K562 (cell line): ENCODE measurements at places on chromosomes 5 and 9. TPM values are rescaled to one million over a fixed set of nuclear protein-coding genes. Genes with fewer than 3 reads are reported as not detected.
A peak's percentile ranks its signal among the peaks of the same experiment; 100 is the strongest.

Gene C5orf46
- polyA plus RNA-seq, result not detected in 2 replicates

DNA sequence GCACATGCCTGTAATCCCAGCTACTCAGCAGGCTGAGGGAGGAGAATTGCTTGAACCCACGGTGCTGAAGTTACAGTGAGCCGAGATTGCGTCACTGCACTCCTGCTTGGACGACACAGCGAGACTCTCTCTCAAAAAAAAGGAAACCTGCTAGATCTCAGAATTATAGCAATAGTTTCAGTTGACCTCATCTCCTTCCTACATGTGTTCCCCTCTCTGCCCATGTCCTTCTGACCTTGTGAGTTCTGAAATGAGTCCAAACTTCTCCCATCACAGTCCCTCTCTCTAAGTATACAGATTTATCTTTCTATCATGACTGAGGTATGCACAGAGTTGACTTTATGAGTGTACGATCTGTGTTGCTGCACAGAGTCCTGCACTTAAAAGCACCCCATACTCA, 44.6 kb upstream of the SHOC1 start:
- DNase-seq, result no peak

Gene SLC34A1
- not detected in 2 replicates for polyA plus RNA-seq

DNA sequence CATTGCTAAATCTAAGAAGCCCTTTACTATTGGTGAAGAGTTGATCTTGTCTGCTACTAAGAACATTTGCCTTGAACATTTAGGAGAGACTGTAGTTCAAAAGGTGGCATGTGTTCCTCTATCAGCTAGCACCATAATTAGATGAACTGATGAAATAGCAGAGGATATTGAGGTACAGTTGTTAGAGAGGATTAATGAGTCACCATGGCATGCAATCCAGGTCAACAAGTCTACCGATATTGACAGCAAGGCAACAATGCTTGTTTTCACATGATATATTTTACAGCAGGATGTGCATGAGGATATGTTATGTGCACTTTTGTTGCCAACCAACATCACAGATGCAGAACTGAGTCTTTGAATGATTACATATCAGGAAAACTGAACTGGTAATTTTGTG, 134.3 kb upstream of the CDH9 start:
- no peak for DNase-seq

DNA sequence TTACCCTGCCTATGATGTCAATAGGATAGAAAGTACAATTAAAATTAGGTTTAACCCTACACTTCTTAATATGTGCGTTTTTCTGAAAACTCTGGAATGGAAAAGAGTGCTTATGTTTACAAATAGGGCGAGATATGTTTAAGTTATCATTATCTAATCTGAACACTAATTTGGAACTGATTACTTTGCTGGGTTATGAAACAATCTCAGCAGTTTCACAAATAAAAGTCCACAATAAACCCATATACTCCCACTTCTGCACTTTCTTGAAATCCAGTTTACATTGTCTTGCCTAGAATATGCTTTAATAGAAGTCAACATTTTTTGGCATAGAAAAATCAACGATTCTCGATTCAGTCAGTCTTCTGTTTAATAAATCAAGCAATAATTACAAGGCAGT, 236.3 kb downstream of the NFIB start:
- no peak for DNase-seq

Gene ZNG1A
- polyA plus RNA-seq, result 34.9 and 42.9 TPM in 2 replicates

Gene CCL19
- polyA plus RNA-seq, result not detected in 2 replicates

GRCh38 chr9:128203707-128204551, 750 bp downstream of the DNM1 start:
- DNase-seq, result peak; percentile 91

DNA sequence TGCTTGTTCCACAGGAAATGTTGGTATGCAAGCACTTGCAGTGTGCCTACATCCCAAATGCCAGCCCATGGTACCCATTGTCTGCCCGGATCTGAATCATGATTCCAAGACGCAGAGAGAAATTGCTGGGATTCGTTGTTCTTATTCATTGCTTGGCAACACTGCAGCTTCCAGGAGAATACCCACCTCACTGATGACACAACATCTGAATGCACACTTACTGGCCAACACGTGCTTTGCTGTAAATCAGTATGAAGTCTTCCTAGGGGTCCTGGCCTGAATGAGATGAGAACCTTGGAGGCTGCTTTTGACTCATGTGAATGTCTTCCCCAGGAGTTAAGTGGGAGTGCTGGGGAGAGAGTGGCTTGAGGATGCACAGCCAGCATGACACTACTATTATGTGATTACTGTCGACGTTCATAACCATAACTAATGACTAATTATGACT, 11.6 kb downstream of the SRD5A1 start:
- no peak for DNase-seq

- no peak for DNase-seq
Measured at GRCh38 chr5:132182359-132183040, 45.2 kb downstream of the P4HA2 start.

- DNase-seq, result peak; percentile 47
Measured at GRCh38 chr9:19409401-19410194, 789 bp downstream of the ACER2 start.

- DNase-seq, result no peak
Measured at GRCh38 chr5:131104169-131104808, 60.8 kb downstream of the HINT1 start.

- DNase-seq, result peak; percentile 47
Measured at GRCh38 chr5:2710910-2711309, 40.6 kb downstream of the IRX2 start.

- DNase-seq, result no peak
Measured at GRCh38 chr9:34520505-34521385, 2.0 kb downstream of the ENHO start.

- DNase-seq, result no peak
Measured at GRCh38 chr5:119264186-119264585, 91.6 kb upstream of the TNFAIP8 start.

Gene PTBP3
- 42.0 and 45.5 TPM in 2 replicates for polyA plus RNA-seq

Gene IFNA13
- not detected in 2 replicates for polyA plus RNA-seq

DNA sequence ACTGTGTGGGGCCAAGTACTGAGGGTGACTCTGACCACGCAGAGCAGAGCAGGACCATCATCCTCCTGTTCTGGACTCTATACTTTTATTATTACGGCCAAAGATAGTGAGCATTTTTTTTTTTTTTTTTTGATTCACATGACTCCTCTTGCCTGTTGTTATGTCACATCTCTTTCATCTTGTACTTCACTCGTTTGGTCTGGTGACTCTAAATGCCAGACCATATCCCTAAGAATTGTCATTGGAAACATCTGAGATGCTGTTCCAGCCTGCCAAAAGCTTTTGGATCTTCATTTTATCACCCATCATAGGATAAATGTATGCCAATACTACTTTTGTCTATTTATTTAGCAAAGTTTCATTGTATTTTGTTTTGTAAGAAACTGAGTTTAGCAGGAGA, 168.2 kb upstream of the RAI14 start:
- no peak for DNase-seq

GRCh38 chr9:83384214-83384613, 154.0 kb downstream of the FRMD3 start:
- no peak for DNase-seq

- DNase-seq, result no peak
Measured at GRCh38 chr9:30089428-30089827, 2295.0 kb upstream of the ACO1 start.

Gene DUSP1
- polyA plus RNA-seq, result 10.1 and 14.1 TPM in 2 replicates

DNA sequence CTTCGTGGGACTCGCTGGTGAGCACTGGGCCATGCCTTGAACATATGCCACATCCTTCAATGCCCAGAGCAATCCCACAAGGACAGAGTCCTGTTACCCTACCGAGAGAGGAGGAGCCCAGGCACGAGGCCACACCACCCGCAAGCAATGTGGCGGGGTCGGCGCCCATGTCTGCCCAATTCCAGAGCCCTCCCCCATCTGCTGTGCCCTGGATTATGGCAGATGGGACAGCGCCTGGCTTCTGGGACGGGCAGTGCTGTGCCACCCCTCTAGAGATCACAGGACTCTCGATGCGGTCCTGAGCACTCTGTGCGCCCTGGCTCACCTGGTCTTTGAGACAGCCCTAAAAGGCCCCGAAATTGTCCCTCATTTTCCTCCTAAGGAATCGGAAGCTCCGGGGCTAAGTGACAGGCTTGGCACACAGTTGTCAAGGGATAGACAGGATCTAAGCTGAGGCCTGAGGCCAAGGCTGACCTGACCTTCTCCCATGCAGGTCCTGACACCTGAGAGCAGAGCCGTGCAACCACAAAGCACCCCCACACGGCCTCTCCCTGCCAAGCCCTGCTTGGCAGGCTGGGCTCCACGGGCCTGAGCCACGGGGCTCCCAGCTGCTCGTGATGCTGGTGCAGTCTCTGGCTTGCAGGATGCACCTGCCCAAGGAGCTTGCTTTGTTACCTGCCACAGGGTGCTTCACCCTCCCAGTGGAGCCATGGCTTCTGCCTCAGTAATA, 48.8 kb downstream of the PRRT1B start:
- DNase-seq, result no peak

GRCh38 chr9:85658716-85659115, 83.0 kb downstream of the AGTPBP1 start:
- no peak for DNase-seq

Gene SLC24A2
- polyA plus RNA-seq, result 0.09 TPM in 2 replicates

Gene ALDH1A1
- 20.9 and 21.9 TPM in 2 replicates for polyA plus RNA-seq

Gene NMUR2
- not detected in 2 replicates for polyA plus RNA-seq

GRCh38 chr9:114072184-114073140, 5.6 kb downstream of the AMBP start:
- DNase-seq, result no peak

- DNase-seq, result no peak
Measured at GRCh38 chr5:151692312-151692711, 5.6 kb upstream of the SPARC start.

- no peak for DNase-seq
Measured at GRCh38 chr9:87433853-87434252, 63.8 kb upstream of the DAPK1 start.

GRCh38 chr5:72146056-72146455, 38.8 kb downstream of the MAP1B start:
- DNase-seq, result no peak

- DNase-seq, result no peak
Measured at GRCh38 chr5:179462040-179462439, 88.3 kb upstream of the RUFY1 start.

DNA sequence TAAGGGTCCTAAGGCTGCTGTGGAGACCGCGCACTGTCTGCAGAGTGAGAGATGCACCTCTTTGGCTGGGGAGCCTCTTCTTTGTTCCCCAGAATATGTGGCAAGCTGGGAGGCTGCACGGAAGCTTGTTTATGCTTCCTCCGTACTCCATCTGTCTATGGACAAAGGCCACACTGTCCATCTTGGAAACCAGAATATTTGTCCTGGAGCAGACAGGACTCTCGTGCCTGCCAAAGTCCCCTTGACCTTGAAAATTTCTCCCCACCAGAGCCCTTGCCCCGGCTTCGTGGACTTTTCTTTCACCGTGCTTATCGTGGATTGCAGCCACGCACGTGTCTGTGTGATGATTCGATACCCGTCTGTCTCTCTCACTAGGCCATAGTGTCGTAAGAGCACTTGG, 147.4 kb downstream of the NSG2 start:
- DNase-seq, result no peak

Gene HTR4
- 0.09 TPM in 1 of 2 replicates, not detected in the other for polyA plus RNA-seq

GRCh38 chr5:113163328-113163727, 186.7 kb downstream of the DCP2 start:
- DNase-seq, result no peak

DNA sequence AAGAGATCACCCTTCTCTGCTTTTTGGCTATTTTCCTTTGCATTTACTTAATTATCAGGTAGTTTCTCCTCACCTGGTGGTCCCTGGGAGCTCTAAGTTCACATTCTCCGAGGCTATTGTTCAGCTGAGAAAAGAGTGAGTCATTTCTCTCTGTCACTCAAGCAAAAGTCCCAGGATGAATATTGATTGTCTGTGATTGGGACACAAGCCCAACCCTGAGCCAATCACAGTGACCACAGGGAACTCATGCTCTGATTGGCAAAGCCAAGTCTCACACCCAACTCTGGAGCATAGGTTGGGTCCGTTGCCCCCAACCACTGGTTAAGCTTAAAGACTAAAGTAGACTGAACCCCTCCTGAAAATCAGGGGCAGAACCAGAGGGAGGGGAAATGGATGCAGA, 27.8 kb upstream of the FAT2 start:
- no peak for DNase-seq

Gene SPINK6
- polyA plus RNA-seq, result not detected in 2 replicates

GRCh38 chr5:31664566-31664965, 25.6 kb downstream of the PDZD2 start:
- DNase-seq, result peak; percentile 73

Gene SMAD5
- polyA plus RNA-seq, result 12.4 and 17.4 TPM in 2 replicates

- DNase-seq, result no peak
Measured at GRCh38 chr9:113219969-113220368, 1.1 kb downstream of the FKBP15 start.

Gene STPG3
- not detected in 2 replicates for polyA plus RNA-seq

GRCh38 chr5:151186052-151186451, 28.5 kb upstream of the ANXA6 start:
- DNase-seq, result no peak

DNA sequence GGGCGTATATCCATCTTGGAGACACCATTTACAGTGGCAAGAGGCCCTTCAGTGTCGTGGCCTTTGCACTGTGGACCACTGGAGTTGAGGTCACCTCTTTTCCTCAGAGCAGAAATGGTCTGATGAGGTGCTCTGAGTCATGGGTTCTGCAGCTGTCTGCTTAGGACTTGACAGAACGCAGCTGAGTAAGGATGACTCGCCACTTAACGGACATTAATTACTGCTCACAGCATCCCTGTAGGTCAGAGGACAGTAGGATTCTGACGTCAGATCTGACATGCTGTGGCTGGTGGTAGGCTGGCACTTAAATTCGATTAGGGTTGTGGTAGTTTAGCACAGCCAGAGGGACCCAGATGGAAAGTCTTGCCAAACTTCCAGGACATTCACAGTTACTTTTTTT, 479.4 kb downstream of the DMAC1 start:
- DNase-seq, result peak; percentile 4

DNA sequence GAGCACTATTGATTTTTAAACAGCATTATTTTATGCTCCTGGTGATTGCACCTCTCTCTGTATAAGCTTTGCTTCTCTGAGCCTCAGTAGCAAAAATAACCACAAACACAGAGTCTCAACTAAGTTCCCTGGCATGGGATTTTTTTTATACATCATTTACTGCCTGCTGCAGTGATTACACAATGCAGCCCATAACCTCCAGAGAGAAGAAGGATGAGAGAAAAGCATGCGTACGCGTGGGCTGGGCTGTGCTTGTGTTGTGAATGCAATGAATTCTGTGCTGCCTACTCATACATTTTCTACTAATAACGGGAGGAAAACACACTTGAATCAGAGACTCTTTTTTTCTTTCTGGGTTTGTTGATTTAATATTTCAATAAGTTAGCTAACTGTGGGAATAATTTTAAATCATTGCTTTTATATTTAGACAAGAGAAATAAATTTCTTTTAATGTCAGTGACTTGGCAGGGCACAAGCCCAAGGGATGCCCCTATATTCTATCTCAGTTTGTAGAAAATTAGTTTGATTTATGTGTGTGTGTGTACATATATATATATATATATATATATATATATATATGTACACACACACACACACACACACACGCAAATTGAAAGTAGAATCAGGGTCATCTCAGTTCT, 351.5 kb downstream of the MED10 start:
- DNase-seq, result no peak

Gene UAP1L1
- 5.0 and 7.1 TPM in 2 replicates for polyA plus RNA-seq
